ENCODE measurements at places on chromosomes 12 and 14. TPM values are rescaled to one million over a fixed set of nuclear protein-coding genes. Genes with fewer than 3 reads are reported as not detected.

The KCNA5 gene
- total RNA-seq: 1.8 TPM

The NOVA1 gene
- total RNA-seq: 1.6 TPM

- no peak for DNase-seq
Observed at GRCh38 chr12:71041476-71041875, 116.3 kb downstream of the TSPAN8 start.

The OR4N2 gene
- total RNA-seq: not detected

GRCh38 chr14:100376751-100377171, 53.6 kb downstream of the SLC25A47 start:
- DNase-seq: no peak

DNA sequence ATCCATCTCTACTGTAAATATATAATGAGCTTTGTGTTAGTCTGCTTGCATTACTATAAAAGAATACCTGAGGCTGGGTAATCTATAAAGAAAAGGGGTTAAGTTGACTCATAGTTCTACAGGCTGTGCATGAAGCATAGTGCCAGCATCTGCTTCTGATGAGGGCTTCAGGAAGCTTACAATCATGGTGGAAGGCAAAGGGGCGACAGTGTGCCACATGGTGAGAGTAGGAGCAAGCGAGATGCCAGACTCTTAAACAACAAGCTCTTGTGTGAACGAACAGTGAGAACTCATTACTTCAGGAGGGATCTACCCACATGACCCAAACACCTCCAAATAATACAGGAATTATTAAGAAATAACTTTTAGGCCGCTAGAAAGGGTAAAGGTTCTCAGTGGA, 28.1 kb downstream of the APOBEC1 start:
- no peak for DNase-seq

DNA sequence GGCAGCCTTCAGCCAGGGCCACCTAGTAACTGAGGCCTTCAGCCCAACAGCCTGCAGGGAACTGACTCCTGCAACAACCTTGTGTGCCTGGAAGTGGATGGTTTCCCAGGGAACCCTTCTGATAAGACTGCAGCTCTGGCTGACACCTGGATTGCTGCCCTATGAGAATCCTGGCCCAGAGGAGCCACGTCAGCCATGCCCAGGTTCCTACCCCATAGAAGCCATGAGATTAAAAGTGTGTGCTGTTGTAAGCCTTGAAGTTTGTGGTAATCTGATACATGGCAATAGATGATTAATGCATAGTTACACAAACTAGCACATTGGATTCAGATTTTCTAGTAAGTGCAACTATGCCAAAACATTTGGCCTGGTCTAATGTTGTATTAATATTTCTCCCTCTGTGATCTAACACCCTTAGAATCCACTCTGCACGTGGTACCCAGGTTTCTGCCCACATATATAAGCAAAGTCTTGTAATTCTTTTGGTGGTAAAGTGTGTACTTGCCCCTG, 64.8 kb upstream of the BEGAIN start:
- no peak for DNase-seq

DNA sequence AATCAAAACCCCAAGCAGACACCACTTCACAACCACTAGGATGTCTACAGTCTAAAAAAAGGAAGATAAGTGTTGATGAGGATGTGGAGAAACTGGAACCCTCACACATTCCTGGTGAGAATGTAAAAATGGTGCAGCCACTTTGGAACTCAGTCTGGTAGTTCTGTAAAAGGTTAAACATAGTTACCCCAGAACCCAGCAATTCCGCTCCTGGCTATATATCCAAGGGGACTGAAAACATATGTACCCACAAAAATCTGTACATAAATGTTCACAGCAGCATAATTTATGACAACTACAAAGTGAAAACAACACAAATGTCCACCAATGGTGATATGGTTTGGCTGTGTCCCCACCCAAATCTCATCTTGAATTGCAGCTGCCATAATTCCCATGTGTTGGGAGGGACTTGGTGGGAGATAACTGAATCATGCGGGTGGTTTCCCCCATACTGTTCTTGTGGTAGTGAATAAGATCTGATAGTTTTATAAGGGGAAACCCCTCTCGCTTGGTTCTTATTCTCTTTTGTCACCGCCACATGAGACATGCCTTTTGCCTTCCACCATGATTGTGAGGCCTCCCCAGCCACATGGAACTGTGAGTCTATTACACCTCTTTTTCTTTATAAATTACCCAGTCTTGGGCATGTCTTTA, 46.8 kb downstream of the PRKAB1 start:
- no peak for DNase-seq

DNA sequence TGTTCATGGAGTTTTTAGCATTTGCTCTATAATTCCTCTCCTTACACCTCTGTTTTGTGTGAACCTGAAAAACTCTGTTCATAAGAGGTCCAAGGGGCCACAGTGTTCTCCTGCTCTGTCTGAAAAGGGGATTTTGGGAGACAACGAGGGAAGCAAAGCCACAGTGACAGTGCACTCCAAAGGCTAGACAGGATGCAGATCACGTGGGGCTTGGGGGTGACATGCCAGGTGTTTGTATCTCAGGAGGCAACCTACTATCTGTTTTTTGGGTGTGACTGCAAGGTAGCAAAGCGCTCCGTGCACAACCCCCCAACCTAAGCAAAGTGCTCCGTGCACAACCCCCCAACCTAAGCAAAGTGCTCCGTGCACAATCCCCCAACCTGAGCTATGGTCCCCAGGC, 5.1 kb upstream of the CHD4 start:
- no peak for DNase-seq

GRCh38 chr12:91632042-91632786, 449.6 kb upstream of the DCN start:
- DNase-seq: no peak

The BTG1 gene
- 163 TPM for total RNA-seq

- DNase-seq: no peak
Observed at GRCh38 chr12:52537101-52537500, 15.8 kb downstream of the KRT71 start.

The CCDC177 gene
- not detected for total RNA-seq

GRCh38 chr12:89393551-89394121, 41.3 kb upstream of the DUSP6 start:
- no peak for DNase-seq

DNA sequence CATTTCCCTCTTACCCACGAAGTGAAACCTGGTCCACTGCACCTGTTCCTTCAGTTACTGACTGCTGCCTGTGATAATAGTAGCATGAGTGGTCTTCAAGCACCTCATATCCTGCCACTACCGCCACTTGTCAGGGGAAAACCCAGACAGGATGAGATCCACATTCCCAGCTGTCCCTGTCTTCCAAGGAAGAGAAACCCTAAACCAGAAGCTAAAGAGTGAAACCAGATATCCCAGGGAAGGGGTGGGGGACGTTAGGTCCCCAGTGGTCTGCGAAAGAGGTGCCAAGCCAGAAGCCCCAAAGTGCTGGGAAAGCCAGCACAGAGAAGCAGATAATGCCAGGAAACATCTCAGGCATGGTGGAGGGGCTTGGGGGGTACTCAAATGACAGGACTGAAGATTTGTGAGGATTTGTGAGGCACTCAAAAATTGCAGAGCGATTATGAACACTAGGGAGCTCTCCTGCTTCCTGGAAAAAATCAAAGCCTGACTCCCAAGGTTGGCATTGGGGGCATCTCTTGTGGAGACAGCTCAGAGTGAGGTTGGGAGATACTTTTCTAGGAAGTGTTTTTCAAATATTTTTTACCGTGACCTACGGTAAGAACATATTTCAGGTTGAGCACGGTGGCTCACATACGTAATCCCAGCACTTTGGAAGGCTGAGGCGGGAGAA, 77.9 kb downstream of the TMEM30B start:
- DNase-seq: no peak

DNA sequence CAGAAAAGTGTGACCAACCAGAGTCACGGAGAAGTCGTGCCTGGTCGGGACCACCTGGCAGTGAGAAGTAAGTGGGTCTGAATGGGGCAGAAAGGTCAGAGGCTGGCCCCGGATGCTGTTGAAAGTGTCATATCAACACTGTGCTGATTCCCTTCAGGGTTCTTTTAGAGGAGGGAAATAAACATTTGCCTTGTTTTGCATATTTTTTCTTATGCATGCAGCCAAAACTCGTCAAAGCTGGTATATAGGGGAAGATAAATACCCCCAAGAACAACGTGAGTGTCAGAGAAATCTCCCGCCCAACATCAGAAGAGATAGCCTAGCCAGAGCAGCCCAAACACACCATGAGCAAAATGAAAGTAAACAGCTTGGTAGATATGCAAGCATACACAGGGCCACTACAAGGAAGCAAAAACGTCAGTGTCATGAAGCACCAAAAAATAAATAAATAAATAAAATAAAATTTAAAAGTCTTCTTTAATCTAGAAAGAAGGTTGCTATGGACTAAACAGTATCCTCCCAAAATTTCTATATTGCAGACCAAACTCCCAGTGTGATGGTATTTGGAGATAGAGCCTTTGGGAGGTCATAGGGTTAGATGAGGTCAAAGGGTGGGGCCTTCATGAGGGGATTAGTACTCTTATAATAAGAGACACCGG, 22.1 kb downstream of the EIF5 start:
- DNase-seq: no peak

GRCh38 chr12:104282109-104282508, 21.4 kb upstream of the EID3 start:
- no peak for DNase-seq

DNA sequence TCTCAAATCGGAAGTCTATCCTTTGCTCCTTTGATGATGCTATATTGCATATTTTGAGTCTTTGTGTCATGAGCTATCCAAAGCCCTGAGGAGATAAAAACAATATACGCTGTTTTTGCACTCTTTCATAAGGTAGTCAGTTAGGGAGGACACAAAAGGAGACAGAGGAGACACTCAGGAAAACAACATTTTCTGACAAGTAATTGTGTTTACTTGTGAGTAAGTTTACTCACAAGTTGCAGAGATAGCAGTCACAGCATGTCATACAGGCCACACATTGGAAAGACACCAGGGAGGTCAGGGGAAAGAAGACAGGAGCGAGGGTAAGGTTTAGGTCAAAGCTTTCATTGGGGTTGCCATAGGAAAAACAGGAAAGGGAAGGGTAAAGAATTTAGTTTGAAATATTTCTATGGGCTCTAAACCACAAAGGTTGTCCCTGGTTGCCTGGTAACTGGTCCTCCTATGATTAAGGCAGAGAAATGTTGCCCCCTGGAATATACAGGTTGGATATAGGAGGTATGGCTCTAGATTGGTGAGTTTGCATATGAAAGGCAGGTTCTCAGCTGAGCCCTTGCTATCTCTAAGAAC, 7.4 kb upstream of the GABARAPL1 start:
- DNase-seq: no peak

DNA sequence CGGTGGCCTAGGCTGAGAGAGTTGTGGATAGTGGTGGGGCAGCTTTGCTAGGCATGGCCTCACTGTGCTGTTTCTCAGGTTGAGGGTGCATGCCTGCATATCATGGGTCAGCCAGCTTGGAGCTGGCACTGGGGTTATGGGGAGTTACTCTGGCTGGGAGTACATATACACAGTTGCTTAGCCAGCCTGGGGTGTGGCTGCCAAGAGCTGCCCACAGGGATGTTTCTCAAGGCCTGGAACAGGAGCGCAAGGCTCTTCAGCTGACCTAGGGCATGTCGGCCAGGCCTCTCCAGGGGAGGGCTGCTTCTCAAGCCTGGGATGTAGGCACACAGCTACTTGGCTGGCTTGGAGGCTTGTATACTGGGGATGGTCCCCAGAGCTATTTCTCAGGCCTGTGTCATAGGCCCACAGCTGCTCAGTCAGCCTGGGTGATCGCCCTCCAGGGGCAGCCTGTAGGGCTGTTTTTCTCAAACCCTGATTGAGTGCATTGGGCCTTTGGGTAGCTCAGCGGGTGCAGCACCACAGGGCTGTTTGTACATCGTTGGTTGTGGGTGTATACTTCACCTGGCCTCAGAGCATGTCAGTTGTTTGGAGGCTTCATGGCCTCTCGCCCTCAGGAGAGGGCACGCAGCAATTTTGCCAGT, 114.9 kb downstream of the METTL25 start:
- no peak for DNase-seq

- DNase-seq: no peak
Observed at GRCh38 chr12:111887926-111888745, 46.1 kb downstream of the MAPKAPK5 start.

DNA sequence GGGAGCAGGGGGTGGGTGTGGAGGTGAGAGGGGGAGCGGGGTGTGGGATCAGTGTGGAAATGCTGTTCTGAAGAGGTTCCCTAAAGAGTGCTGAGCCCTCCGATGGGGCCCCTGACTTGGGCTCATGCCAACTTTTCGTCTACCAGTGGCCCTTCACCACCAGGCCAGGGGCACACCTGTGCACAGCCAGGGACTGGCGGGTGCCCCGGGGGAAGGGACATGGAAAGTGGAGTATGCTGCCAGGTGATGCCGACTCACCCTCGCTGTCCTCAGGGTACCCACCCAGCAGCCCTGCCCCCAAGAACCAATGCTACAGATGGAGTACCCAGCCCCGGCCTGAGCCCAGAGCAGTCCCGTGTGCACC, 26.2 kb downstream of the AMN start:
- no peak for DNase-seq

DNA sequence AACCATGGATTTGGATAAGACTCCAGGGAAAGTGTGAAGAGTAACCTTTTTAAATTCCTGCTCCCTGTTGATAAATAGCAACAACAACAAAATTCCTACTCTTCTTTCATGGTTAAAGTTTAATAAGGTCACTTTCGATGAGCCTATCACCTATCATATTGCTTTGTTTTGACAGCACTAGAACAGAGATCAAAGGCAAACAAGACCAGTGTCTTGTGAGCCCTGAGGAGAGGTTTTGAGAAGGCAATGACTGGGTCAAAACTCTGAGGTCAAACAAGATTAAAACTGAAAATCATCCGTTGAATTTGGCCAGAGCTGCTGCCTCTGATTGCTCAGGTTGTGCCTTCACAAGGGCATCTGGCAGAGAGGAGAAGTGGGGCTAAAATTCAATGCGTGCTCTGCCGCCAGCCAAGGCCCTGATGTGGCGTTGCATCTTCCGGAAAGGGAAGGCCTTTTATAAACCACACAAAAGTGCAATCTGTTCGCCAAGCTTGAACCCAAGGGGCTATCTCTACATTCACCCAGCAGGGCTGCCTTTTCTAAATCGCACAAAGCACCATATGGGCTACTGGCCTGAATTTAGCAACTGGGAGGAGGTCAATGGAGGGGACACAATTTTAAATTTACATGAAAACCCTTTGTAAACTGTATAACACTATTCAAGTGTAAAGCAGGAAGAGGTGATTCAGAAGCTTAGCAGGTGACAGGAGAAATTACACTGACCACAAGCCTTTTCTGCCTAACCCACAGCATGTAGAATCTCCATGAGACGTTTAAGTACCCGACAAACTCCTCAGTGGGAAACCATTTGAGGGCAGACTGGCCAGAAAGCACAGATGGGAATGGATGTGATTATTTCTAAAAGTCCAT, 140.8 kb downstream of the DAD1 start:
- no peak for DNase-seq

GRCh38 chr14:62914025-62914424, 131.2 kb downstream of the KCNH5 start:
- no peak for DNase-seq

The VDR gene
- total RNA-seq: 28.7 TPM

- no peak for DNase-seq
Observed at GRCh38 chr14:105312973-105313372, 1.6 kb upstream of the PACS2 start.

- no peak for DNase-seq
Observed at GRCh38 chr12:16670456-16671050, 64.6 kb upstream of the LMO3 start.

Measured in upper lobe of right lung (tissue), 1 donor.